ENCODE measurements at places on chromosomes 12 and 14.

DNA sequence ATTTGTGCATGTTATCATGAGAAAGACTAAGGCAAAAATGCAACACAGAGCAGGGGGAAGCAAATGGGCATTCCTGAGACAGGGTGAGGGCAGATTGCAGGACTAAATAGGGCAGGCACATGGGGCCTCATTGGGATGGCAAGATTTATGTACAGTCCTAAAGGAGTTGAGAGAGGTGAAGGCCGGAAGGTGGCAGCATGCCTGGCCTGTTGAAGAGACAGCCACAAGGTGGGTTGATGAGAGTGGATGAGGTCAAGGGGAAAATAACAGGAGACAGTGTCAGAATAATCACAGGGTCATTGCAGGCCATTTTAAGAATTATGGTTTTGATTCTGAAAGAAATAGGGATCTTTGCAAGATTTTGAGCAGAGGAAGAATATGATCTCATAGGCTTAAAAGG is 21.0 kb downstream of the PAH start:
- peak; percentile 38 for DNase-seq

DNA sequence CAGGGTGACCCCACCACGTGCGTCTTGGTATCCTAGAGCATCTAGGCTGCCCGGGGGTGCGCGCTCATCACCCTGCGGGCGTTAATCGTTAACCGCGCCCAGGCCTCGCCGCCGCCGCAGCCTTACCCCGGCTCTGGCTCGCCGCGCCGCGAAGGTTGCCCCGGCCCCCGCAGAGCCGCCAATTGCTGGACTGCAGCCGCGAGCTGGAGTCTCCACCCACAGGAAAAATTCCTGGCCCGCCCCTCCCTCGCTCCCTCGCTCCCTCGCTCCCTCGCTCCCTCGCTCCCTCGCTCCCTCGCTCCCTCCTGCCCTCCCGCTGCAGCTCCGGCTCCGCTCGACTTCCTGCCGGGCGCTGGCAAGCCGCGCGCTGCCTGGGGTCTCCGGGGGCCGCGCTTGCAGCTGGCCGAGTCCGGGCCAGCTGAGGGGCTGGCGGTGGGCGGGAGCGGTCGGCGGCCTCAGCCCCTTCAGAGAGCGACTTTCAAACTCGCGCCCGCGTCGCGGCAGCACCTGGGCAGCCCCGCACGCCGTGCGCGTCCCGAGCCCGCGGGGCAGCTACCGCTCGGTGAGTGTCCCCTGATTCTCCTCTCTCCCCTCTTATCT is at the start of gene PLEKHG3:
Gene PLEKHG3, plus strand, starts transcription at position 282 of the 600 bp plus-strand sequence. CDS start 23,208 bp downstream, outside the sequence.
- peak; percentile 89 for DNase-seq

DNA sequence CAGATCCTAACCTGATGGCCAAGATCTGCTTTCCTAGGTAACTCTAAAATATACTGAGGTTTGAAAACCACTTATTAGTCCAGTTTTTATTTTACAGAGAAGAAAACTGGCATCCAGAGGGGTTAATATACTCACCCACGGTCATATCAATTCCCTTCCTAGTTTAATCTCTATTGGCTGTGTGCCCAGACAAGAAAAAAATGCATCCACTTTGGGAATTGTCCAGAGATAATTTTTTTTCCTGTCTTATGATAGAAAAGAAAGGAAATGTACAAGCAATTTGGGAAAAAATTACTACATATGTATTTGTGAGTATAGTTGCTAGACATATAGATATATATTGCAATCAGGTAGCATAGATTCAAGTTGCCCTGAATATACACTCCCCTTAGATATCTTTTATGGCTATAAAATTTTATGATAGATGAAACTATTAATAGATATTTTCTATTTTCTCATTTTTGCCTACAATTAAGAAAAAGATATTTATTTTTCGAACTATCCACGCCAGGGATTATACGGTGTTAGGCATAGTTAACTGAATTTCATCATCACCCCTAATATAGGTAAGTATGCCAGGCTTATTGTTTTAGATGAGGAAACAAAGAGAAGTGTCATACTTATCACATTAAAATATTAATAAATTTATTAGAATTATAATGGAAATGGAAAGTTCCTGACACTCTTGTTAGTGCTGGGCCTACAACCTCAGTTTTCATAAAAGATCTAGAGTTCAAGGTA is 100.5 kb upstream of the SLC38A2 start:
- no peak for DNase-seq

DNA sequence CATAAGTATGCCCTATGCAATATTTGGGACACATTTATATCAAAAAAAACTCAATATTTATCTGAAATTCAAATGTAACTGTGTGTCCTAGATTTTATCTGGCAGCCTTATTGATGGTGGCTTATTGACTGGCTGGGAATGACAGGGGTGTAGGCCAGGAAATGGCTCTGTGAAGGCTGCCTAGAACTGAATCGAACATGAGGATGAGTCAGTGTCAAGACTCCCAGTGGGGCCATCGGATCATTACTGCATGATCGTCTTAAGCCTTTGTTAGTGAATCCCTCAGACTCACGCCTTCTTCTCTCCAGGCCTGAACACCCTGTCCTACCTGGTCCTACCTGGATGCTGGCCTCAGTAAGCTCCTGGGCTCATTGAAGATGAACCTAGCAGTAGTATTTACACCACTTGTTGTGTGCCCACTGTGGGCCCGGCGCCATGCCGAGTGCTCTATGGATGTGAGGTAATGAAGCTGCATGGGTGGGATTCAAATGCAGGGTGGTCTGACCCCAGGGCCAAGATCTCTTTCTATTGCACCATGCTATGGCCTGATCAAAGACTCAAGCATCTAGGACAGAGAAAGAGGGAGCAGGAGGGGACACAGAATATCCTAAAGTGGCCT is 21.0 kb upstream of the FAIM2 start:
- DNase-seq = no peak

- no peak for DNase-seq
Measured at GRCh38 chr14:79881299-79881698, 330.0 kb downstream of the DIO2 start.

DNA sequence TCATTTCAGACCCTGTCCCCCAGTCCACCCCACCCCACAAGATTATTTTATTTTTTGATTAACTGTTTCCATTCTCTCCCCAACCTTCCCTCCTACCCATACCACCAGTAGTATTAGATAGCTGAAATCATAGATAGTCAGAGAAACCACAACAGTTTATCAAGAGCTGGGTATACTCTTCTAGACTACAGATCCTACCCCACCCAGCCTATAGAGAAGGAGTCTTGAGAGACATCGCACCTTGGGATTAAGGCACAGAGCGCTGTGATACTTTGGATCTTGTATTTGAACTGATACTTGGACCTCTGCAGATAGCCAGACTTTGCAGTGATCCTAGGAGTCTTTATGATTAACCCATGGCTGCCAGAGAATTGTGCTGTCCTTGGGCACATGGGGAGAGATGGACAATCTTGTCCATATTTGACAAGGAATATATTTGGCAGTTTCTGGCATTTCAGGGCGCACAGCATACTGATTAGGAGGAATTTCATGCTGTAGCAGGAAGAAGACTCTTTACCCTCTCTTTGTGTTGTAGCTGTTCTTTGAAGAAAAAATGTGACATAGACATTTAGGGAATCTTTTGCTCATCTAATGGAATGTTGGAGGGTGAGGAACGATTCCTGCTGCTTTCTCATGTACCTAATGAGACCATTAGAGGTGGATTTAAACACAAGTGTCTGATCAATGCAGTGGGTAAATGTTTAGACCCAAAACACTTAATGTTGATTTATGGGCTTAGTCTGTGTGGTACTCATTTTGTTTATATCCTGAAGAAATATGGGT is 982 bp downstream of the RBMS2 start:
- no peak for DNase-seq

DNA sequence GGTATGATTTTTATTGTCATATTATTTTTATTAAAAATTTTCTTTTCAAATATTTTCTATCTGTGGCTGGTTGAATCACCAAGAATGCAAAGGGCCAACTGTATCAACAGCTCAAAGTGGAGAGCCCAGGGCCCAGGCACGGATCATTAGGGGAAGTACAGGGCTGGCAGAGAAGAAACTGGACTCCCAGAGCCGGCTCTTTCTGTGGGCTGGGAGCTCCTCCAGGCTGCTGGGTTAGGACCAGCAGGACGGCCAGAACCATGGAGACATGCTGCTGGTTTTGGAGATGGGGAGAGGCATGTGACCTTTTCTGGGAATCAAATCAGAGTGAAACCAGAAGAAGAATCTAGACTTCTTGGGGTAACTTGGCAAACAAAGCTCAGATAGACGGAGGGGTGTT is 220.5 kb downstream of the CACNA1C start:
- peak; percentile 25 for DNase-seq

GRCh38 chr12:122021822-122022392 is at the start of gene BCL7A:
BCL7A (plus strand) TSS chr12:122021884; CDS start chr12:122022092, 208 bp downstream.
- DNase-seq = peak; percentile 79

Data from T47D (cell line).